ENCODE measurements at places on chromosomes 7 and 10. TPM values are rescaled to one million over a fixed set of nuclear protein-coding genes. Genes with fewer than 3 reads are reported as not detected.

SLC13A1 gene
- not detected for total RNA-seq

ADCY1 gene
- not detected for total RNA-seq

IKZF1 gene
- total RNA-seq, result 828 TPM

EPHB6 gene
- 22.6 TPM for total RNA-seq

CH25H gene
- not detected for total RNA-seq

TRIL gene
- 6.2 TPM for total RNA-seq

PODXL gene
- 33.7 TPM for total RNA-seq

CYP3A7 gene
- not detected for total RNA-seq

PTN gene
- total RNA-seq, result 87.9 TPM

POLD2 gene
- 53.4 TPM for total RNA-seq

SRPK2 gene
- total RNA-seq, result 88.3 TPM

RASA4 gene
- total RNA-seq, result 283 TPM

TMEM236 gene
- 0.73 TPM for total RNA-seq

ELN gene
- 427 TPM for total RNA-seq

C10orf67 gene
- total RNA-seq, result not detected

GIMAP7 gene
- 26.8 TPM for total RNA-seq

VWDE gene
- 23.2 TPM for total RNA-seq

NMT2 gene
- total RNA-seq, result 7.4 TPM

CDC14C gene
- not detected for total RNA-seq

ACSM6 gene
- not detected for total RNA-seq

HYCC1 gene
- total RNA-seq, result 89.0 TPM

PSD gene
- 31.3 TPM for total RNA-seq

CPN1 gene
- total RNA-seq, result not detected

OR6B1 gene
- not detected for total RNA-seq

FAM25A gene
- not detected for total RNA-seq

ZDHHC16 gene
- total RNA-seq, result 1.8 TPM

VPS41 gene
- total RNA-seq, result 51.0 TPM

AP5Z1 gene
- total RNA-seq, result 40.2 TPM

GIMAP1 gene
- total RNA-seq, result 12.3 TPM

ZMIZ2 gene
- total RNA-seq, result 97.0 TPM

CNPY1 gene
- not detected for total RNA-seq

CDK14 gene
- total RNA-seq, result 61.0 TPM

CUX1 gene
- 58.4 TPM for total RNA-seq

DGKI gene
- 5.2 TPM for total RNA-seq

C10orf90 gene
- total RNA-seq, result 0.21 TPM

MEOX2 gene
- total RNA-seq, result 9.5 TPM

ST8SIA6 gene
- total RNA-seq, result 1.9 TPM

CTAGE4 gene
- total RNA-seq, result 7.2 TPM

OGDH gene
- 79.4 TPM for total RNA-seq

FZD1 gene
- 39.3 TPM for total RNA-seq

CCL24 gene
- total RNA-seq, result not detected

ERVW-1 gene
- not detected for total RNA-seq

PPP1R3C gene
- 30.3 TPM for total RNA-seq

NEUROG3 gene
- not detected for total RNA-seq

FAM25G gene
- not detected for total RNA-seq

SCART1 gene
- 1.8 TPM for total RNA-seq

ADAM22 gene
- total RNA-seq, result 19.8 TPM

SLC18A3 gene
- total RNA-seq, result not detected

IRF5 gene
- total RNA-seq, result 52.5 TPM

GDF2 gene
- total RNA-seq, result not detected

ELFN1 gene
- total RNA-seq, result 6.0 TPM

H2BK1 gene
- total RNA-seq, result not detected

EPDR1 gene
- 23.2 TPM for total RNA-seq
